Common myeloid progenitor, CD34-positive (primary cell): ENCODE measurements at places on chromosomes 4 and X.
A peak's percentile ranks its signal among the peaks of the same experiment; 100 is the strongest.

- no peak for DNase-seq
Measured at GRCh38 chr4:186730621-186731020, 7.0 kb upstream of the FAT1 start.

DNA sequence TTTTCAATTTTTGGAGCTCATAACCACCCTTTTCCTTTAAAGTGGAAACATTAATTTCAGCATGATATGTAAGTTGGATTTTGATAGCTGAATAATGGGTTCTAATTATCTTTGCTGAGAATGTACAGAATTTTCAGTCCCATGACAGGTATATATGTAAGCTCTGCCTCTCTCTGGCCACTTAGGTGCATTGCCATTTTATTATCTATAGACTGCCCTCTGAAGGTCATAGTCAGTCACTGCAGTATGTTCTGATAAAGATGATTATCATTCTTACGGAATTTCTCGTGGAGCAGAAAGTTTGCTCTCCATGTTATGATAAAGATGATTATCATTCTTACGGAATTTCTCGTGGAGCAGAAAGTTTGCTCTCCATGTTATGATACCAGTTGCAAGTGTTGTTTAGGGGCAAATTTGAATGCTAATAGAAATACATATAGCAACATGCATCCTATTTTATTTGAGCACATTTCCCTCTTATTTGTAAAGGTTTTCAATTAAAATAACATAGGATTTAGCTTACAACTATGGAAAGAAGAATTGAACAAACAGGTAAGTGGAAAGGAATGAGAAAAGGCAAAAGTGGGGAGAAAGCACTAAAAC, 10.4 kb downstream of the AFP start:
- peak; percentile 50 for DNase-seq

DNA sequence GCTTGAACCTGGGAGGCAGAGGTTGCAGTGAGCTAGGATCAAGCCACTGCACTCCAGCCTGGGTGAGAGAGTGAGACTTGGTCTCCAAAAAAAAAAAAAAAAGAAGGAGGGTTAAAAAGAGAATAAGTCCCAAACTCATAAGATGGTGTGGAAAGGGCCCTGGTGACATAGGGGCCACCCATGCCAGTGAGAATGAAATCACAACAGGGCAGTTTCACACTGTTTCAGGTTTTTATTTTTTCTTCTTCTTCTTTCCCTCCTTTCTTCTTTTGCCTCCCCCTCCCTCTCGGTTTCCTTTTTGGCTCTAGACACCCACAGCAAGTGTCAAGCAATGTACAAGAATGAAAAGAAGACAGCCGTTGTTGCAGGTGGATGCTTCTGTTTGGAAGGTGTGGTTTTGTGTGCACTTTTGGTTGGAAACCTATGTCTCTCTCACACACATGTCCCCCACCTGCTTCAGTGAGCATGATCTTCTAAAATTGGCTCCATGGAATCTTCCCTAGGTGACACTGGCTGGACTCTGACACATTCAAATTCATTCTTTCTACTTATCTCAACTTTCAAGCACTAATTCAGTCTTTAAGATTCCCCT, 14.4 kb upstream of the TLR8 start:
- DNase-seq: no peak

- DNase-seq: no peak
Measured at GRCh38 chr4:135250040-135250439, 1048.5 kb upstream of the PABPC4L start.

- no peak for DNase-seq
Measured at GRCh38 chr4:95465010-95465409, 83.8 kb downstream of the UNC5C start.

DNA sequence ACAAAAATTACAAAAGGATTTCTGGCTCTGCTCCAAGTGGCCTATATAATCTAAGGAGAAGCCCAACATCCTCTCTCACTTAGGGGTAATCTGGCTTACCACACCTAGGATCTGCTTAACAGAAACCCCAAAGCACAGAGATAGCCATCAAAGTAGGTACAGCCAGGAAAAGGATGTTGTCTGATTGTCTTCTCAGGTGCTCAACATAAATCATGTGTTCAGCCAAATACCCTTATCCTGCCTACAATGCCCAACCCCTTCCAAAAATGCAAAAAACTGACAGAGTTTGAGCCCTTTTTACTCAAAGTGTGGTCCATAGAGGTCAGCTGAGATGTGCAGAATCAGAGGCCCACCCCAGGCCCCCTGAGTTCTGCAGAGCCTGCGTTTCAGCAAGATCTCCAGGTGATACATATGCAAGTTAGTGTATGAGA, 53.9 kb downstream of the PPM1K start:
- no peak for DNase-seq

- DNase-seq: no peak
Measured at GRCh38 chrX:74505437-74505836, 84.1 kb downstream of the SLC16A2 start.

GRCh38 chr4:8191136-8191747, 7.8 kb upstream of the SH3TC1 start:
- peak; percentile 98 for DNase-seq

DNA sequence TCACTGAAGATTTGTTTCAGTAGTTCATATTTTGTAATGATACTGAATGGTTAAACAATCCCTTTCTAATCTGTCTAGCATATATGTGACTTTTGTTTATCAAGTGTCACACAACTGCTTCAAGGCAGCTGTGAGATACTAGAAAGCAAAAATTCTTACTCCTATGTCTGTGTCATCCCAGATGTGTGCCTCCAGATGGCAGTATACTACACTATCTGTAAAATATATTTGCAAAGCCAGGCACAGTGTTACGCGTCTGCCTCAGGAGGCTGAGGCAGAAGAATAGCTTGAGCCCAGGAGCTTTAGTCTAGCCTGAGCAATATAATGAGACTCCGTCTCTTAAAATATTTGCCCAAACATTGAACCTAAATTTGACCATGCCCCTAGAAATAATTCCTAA, 4.0 kb downstream of the NUDT10 start:
- DNase-seq: peak; percentile 44

DNA sequence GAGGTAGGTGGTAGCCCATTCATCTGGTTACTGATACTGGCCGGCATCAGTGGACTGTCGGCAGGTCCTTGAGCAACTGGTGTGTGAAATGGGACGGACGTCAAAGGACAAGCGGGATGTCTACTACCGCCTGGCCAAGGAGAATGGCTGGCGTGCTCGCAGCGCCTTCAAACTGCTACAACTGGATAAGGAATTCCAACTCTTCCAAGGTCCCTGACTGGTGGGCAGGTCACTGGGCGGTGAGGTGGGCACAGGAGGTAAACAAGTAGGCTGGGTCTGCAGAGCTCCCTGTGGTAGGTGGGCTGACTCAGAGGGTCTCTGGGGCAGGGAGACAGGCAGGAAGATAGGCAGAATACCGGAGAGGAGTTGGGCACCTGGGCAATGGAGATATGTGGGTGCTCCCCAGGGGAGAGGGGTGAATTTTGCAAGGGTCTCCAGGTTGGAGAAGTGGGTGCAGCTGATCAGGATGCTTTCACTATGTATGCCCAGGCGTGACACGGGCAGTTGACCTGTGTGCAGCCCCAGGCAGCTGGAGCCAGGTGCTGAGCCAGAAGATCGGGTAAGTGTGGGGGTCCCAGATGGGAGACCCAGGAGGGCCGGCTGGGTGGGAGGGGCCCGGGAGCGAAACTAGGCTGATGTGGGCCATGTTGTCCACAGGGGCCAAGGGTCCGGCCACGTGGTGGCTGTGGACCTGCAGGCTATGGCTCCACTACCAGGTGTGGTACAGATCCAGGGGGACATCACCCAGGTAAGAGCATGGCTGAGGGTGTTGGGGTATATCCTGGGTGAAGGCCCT, 2.2 kb downstream of the FTSJ1 start:
- no peak for DNase-seq
